ENCODE measurements at places on chromosomes 7 and 10.

GRCh38 chr10:32972929-32973328 is 14.9 kb upstream of the ITGB1 start:
- DNase-seq = no peak

DNA sequence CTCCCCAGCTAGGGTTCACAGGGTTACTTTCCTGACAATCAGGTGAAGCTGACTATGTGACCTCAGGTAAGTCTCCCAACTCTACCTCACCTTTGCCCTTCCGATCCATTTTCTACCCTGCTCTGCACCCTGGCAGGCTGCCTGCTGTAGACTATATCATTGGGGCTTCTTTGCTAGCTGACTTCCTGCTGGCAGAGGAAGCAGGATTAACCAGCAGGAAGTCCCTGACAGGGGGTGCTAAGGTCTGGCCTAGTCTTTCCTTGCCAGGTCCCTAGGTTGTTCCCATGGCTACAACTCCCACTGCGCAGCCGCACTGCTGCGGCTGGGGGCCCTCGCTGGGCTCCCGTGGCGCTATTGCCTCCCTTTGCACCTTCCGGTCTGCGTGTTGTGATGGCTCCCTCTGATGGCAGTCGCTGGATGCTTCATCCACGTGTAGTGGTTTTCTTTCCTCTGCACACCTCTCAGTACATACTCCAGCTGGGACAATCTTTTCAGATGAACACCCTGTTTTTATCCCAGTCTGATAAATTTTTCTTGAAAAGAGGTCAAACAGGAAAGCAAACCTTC is 365.9 kb downstream of the REEP3 start:
- no peak for DNase-seq

DNA sequence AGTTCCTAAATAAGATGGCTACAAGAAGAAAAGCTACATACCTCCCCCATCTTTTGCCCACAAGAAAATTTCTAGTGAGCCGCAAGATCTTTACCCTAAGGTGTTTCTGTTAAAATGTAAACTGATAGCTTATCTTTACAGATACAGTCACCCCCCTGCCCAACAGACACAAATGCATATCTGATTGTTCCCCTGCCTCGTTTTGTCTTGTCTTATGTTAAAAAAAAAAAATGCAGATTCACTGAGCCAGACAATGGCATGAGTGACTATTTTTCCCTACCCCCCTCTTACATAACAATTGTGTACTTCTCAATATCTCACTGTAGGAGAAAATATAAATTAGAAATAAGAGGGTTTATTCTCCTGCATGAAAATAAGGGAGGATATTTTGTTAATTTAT is 8.5 kb downstream of the ZNF138 start:
- DNase-seq = no peak

- DNase-seq = no peak
Observed at GRCh38 chr10:44511601-44512000, 126.7 kb upstream of the CXCL12 start.

DNA sequence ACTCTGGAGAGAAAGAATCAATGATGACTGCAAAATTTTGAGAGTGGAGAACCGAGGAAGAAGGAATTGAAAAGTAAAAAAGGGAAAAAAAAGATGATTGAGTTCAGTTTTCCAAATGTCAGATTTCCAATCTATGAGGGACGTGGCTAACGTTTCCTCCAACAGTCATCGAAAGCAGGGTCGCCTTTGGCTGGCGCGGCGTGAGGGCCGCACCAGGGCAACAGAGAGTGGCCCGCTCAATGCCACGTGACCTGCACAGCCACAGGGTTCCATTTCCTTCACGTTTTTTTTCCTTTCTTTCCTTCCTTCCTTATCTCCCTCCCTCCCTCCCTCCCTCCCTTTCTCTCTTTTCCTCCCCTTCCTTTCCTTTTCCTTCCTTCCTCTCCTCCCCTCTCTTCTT is 101.9 kb downstream of the WDR37 start:
- DNase-seq = no peak

GRCh38 chr10:127878475-127879055 is 14.2 kb downstream of the CLRN3 start:
- no peak for DNase-seq

DNA sequence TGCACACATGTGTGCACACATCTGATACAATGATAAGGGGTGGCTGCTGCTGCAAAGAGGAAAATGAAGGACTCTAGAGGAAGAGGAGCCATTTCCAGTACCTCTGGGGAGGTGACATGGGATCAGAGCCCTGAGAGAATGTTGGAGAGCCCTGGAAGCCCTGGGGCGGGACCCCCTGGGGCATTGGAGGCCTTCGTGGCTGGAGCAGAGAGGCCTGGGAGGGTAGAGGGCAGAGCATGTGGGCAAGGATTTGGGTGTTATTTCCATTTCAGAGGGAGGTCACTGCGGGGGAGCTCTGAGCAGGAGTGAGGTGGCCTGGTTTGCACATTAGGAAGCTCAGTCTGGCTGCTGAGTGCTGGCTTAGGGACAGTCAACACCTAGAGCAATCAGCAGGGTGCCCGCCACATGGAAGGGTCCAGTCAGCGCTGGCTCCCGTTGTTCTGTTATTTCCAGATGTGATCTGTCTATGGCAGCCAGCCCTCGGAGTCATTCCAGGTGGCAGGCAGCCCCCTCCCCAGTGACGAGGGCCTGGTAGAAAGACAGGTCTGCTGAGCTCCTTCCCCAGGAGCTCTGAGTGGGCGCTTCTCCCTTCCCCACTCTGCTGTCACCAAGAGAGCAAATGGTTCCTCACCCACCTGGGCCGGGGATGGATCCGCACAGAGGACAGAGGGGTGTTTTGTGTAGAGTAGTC is 24.1 kb upstream of the BTBD16 start:
- DNase-seq = no peak

DNA sequence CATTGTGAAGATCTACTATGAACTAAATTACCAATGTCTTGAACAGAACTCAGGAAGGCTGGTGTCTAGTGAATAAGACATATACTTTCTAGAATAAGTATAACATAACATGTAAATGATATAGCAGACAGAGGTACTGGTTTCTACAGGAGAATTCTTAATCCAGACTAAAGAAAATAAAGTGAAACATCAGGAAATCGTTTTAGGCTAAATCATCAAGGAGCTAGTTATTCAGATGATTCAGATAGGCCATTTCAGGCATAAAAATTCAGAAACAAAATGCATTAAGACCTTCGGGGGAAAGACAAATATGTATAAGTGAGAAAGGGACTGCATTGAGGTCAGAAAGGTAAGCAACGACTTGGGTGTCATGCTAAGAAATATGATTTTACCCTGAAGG is 170.6 kb downstream of the LRRN3 start:
- no peak for DNase-seq

- peak; percentile 59 for DNase-seq
Observed at GRCh38 chr7:102279537-102280400, 6.9 kb upstream of the SH2B2 start.

- no peak for DNase-seq
Observed at GRCh38 chr7:41334071-41334862, 368.6 kb downstream of the INHBA start.

- no peak for DNase-seq
Observed at GRCh38 chr10:8049045-8049864, 5.2 kb upstream of the GATA3 start.

GRCh38 chr10:93198401-93199131 is 124.9 kb downstream of the CYP26A1 start:
- DNase-seq = no peak

DNA sequence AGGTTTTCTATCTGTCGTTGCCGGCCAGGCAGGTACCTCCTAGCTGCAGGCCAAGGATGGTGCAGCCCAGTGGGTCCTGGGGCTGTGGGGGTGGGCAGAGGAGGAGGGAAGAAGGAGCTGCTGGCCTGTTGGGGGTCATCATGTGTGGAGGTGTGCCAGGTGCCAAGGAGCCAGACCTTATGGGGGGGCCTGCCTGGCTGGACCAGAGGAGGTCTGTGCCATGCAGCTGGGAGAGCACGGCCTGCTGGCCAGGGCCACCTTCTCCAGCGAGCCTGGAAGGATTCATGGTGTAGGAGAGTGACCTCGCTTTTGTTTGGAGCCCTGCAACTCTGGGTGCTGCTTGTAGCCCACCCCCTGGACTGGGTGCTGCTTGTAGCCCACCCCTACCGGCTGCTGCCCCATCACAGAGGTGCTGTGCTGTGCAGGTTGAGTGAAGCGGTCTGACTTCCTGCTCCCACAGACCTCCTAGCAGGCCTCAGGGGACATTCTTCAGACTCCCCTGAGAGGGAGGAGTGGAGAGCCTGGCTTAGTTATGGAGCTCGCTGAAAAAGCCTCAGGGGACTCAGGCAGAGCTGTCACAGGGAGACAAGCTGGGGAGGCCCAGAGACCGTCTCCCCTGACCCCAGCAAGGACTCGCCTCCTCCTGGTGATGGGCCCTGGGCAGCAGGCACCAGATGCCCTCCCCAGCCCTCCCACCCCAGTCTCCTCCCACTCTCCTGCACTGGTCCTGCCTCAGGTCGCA is 67.7 kb upstream of the AQP1 start:
- no peak for DNase-seq

- no peak for DNase-seq
Observed at GRCh38 chr10:33483816-33484190, 149.3 kb upstream of the NRP1 start.

DNA sequence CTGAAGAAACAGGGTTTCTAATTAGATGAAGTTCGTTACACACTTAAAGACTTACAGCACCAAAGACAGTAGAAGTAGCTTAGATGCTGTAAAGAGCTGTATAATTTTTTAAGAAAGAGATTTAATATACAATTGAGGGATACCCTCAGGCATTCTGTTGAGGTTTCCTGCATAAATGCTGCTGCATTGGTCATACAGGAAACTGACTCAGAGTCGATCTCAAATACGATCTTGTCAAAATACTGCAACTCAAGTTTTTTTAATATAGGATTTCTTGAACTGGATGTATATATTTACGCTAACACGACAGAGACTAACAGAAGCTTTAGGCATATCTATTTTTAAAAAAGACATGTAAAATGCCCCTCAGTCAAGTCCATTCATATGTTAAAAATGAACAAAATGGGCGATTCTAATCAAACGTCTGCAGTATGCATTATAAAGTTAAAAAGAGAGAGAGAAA is 2.4 kb upstream of the ARID5B start:
- no peak for DNase-seq

- no peak for DNase-seq
Observed at GRCh38 chr10:101155896-101156295, 24.8 kb downstream of the TLX1 start.

- DNase-seq = no peak
Observed at GRCh38 chr7:108525327-108525984, 479 bp downstream of the PNPLA8 start.

DNA sequence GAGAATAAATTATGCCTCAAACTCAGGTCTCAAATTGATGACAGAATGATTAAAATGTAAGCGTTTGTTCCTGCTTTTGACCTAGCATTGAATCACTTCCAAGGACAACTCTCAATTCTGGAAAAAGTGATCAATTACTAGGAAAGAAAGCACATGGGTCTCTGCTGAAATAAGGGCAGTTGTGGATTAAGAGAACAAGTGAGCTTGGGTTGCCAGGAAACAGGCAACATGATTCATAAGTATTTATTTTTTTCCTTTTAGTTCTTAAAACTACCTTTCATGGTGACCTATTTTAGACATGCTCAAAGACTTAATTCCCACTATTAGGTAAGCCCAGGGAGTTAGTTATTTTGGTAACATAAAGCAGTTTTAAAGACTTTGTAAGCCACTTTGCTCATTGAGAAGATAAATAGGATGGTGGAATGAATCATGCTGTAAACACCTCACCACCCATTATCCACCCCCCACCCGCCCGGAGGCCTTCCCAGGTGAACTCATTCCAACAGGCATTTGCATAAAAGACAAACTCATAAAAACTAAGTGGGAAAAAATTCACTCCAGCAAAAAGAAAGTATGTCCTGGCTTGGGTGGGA is 728.3 kb downstream of the SORCS1 start:
- no peak for DNase-seq

GRCh38 chr7:15593382-15593781 is 31.6 kb upstream of the AGMO start:
- no peak for DNase-seq

DNA sequence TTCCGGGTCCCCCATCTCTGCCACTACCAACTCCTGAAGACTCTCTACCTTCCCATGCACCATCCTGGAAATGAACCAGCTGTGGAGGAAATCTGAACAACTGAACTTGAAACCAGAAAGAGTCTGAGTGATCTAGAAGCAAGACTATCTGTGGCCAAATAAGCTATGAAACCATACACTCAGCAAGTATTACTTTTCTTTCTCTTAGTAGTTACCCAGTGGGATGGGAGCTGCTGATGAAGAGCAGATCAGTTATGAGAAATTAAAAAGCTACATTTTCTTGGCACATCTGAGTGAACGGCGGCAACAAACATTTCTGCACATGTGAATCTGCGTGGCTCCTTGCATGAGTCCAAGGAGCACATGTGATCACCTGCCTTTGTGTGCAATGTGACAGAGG is 31.6 kb upstream of the AGK start:
- no peak for DNase-seq

GRCh38 chr7:71145906-71146901 is 14.3 kb downstream of the GALNT17 start:
- no peak for DNase-seq

- no peak for DNase-seq
Observed at GRCh38 chr10:36141856-36142560, 499.9 kb upstream of the FZD8 start.

DNA sequence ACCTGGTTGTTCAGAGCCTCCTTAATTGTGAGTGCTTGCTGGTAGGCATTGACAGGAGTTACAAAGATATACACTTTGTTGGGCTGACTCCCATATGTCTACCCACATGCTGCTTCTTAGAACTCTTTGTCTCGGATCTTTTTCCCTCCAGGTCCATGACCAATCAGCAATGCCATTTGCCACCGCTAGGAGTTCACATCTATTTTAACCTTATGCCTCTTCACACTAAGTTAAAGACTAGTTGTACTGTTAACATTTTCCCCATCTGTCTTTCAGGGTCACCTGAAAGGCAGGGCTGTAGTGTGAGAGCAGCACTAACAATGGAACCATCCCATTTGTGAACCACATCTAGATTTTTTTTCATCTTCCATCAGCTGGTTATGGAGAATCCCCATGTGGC is 226.7 kb upstream of the NPY start:
- DNase-seq = no peak

- no peak for DNase-seq
Observed at GRCh38 chr7:132609222-132609621, 33.0 kb upstream of the PLXNA4 start.

DNA sequence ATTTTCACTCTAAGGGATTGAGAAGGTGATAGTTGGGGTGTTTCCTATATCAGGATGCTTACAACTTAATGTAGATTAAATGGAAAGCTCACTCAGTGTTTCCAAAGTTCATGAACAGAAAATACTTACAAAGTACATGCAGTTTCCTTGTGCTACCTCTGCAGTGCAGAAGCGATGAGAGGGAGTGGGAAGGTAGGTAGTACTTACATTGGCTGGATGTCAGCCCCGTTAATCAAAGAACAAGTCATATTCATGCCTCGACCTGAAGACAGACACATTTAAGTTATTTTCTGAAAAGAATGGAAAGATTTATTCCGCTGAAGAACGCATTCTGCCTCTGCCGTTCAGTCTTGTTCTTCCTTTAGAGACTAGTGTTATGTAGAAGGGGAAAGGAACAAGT is 93.1 kb downstream of the ZMYND11 start:
- DNase-seq = no peak

GRCh38 chr7:8125680-8126444 is 136.1 kb downstream of the ICA1 start:
- peak; percentile 70 for DNase-seq

GRCh38 chr7:148503900-148504487 is 86.6 kb upstream of the C7orf33 start:
- DNase-seq = peak; percentile 10

- no peak for DNase-seq
Observed at GRCh38 chr10:60305380-60305892, 84.2 kb downstream of the ANK3 start.

GRCh38 chr10:120746001-120746777 is 105.0 kb upstream of the WDR11 start:
- no peak for DNase-seq
